Mucosa of gallbladder (tissue), 1 donor: ENCODE measurements at places on chromosomes 5 and 9. TPM values are rescaled to one million over a fixed set of nuclear protein-coding genes. Genes with fewer than 3 reads are reported as not detected.

- no peak for DNase-seq
Observed at GRCh38 chr9:34227445-34227844, 48.6 kb downstream of the UBAP1 start.

The CBY3 gene
- not detected for total RNA-seq

DNA sequence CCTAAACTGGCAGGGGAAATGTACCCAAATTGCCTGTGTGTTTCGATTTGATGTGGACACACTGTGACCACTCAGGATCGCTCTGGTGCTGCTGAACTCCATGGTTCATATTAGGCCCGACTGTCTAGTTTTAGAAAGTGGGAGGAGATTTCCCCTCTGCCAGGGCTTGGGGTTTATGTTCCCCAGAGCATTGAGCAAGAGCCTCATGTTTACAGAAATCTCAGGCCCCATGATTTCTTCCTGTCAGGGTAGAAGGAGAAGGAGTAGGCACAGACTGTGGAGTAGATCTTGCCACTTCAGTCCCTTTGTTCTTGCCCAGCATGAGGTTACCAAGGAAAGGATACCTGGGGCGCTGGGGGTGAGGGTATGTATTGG is 40.8 kb upstream of the GLRX start:
- DNase-seq = peak; percentile 38

DNA sequence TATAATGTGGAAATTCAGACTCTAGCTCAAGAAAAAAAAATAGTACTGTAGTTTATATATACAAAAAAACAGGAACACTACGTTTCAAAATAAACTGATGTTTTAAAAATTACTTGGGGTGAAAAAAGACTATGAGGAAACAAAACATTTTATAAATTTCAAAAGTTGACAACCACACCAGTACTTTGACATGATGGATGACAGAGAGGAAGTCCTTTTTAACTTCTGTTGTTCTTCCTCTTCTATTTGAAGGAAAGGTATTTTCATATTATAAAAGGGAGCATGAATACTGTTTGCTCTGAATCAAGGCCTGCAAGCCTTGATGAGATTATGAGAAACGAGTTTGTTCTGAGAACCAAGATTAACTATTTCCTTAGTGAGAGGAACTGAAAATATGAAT is 456.9 kb downstream of the TAF11L14 start:
- no peak for DNase-seq

The SUSD3 gene
- 5.0 TPM for total RNA-seq

GRCh38 chr5:76470976-76471375 is 67.9 kb downstream of the IQGAP2 start:
- DNase-seq = no peak

- DNase-seq = no peak
Observed at GRCh38 chr5:173454361-173454735, 126.1 kb upstream of the STC2 start.

The PCDHGA4 gene
- 3.3 TPM for total RNA-seq

The PCDHB1 gene
- total RNA-seq = 0.09 TPM

The SHISAL2B gene
- not detected for total RNA-seq

The SLC45A2 gene
- 0.66 TPM for total RNA-seq

GRCh38 chr9:125430161-125431011 is 168.8 kb downstream of the GAPVD1 start:
- DNase-seq = no peak

DNA sequence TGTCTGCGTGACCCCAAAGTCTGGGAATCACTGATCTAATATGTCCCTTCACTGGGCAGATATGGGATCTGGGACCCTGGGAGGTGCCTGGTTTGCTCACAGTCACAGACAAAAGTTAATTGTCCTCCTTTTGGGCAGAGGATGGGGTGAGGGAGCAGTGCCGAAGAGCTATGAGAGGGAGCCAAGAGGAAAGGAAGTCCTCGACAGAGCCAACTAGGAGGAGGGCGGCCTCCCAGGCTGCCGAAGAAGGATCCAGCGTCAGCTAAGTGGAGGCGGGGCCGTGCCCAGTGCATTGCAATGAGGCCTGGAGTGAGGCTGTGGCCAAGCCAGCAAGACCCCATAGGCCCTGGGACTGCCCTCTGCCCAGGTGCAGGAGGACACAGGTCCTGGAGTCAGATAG is 11.4 kb downstream of the AIF1L start:
- DNase-seq = no peak

The PCDHGB6 gene
- 11.6 TPM for total RNA-seq

The NR6A1 gene
- total RNA-seq = 3.2 TPM

- DNase-seq = no peak
Observed at GRCh38 chr5:122183098-122183787, 53.9 kb downstream of the ZNF474 start.

The FOXD4L5 gene
- total RNA-seq = not detected

DNA sequence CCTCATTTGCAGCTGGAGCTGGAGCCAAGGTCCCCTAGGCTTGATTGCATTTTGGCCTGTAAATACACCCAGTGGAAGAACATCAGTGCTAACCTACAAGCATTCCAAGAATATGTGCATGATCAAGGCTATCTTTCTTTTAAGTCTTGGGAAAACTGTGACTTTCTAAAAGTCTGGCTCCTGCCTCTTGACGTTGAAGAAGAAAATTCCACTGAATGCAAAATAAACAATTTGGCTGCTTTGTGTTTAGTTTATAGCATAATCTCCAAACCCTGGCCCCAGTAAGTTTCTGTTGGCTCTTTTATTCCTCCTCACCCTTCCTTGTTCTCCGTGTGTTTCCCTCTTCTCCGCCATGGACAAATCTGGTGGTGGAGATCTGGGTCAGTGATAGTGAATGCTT is 109.3 kb upstream of the TLE1 start:
- peak; percentile 16 for DNase-seq

The GMCL2 gene
- total RNA-seq = not detected

DNA sequence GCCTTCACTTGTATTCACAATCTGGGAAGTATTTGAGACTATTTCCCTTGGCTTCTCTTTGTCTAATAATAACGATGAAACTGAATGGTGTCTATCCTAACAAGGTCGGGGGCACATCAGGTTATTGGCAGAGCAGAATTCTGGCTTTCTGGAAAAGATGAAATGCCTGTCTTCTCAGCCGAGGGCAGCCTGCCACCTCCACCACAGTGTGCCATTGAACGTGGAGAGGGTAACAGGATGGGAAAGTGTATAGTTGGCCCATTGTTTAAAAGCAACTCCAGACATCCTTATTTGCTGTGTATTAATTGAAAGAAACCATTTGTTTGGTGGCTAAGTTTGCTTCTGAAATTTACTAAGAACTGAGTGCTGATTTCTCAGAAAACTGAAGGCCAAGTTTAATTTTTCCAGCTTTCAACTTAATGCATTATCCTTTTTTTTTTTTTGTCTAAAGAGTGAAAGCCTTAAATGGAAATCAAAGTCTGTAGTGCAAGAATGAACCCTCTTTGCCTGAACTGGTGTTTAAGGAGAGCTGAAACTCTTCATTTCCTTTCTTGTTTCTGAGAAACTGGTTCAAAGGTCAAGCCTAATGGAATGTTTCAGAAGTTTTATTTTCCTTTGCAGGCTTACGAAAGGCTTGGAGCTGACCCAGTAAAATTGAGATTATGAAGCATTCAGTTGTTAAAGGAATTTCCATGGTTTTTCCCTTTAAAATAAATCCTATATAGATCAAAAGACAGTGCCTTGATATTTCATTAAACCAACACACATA is 563.7 kb upstream of the DAP start:
- DNase-seq = no peak

- no peak for DNase-seq
Observed at GRCh38 chr5:62214701-62215100, 91.3 kb upstream of the KIF2A start.

The PCDHB12 gene
- 3.5 TPM for total RNA-seq

DNA sequence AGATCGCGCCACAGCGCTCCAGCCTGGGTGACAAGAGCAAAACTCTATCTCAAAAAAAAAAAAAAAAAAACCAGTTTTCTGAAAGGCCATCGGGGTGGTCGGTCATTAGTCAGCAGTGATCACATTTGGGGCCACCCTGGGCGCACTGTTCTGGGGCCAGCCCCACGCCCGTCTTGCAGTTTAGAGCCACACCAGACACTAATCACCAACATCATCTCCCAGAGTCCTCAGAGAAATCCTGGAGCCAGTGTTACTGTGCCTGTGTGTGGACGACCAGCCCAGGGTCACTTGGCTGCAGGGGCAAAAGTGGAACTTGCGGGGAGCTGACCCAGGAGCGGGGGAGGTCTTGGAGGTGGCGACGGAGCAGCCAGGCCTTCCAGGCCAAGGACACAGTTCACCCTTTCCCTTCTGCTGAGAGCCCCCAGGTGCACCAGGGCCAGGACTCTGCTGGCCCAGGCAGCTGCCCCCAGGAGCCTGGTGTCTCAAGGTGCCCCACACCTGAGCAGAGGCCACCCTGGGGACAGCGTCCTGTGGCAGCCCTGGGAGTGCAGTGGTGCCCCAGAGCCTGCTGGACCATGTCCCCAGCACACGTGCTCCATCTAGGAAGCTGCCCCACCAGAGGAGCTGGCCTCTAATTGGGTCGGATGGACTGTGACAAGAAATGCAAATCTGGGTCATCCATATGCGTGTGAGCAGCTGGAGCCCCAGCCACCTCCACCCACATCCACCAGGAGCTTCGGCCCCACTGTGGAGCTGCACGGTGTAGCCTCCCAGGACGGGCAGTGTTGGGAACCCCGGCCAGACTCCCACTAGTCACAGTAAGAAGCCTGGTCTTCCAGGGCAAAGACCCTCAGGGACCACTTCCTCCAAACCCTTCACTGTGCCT is 51.1 kb downstream of the NEK6 start:
- DNase-seq = no peak
